Fibroblast of lung (primary cell): ENCODE measurements at places on chromosomes 4 and X. TPM values are rescaled to one million over a fixed set of nuclear protein-coding genes. Genes with fewer than 3 reads are reported as not detected.

- DNase-seq, result no peak
These were observed 199.0 kb downstream of the DCHS2 start for GRCh38 chr4:154292589-154292988.

- peak; percentile 68 for DNase-seq
These were observed 137.8 kb downstream of the MID1IP1 start for GRCh38 chrX:38939067-38939466.

DNA sequence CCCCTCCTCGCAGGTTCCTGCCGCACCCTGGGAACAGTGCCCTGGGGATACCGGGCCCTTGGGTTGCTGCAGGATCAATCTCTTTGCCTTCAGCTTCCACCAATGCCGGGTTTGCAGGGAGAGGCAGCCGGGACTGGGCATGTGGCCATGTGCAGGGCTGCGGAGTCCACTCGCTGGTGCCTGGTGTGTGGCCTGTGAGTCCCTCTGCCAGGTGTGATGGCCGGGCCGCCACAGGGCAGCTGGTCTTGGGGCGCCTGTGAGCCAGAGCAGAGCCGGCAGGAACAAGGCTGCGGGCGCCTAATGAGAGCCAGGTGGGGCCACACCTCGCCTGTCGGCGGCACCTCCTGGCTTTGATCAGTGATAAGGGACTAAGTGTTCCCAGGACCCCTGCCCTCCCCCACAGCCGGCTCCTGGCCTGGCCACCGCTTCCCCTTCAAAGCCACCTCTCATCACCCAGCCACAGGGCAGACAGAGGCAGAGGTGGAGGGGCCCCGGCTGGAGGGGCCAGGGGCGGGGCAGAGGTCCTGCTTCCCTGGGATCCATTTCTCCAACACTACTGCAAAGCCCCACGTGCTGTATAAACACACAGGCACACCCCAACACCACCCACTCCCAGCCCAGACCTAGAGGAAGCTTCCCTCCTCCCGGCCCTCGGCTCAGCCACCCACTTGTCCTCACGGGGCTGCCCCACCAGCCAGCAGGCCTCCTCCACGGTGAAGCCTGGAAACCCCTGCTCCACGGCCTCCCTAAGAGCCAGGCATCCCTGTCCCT is 132.7 kb downstream of the CPZ start:
- DNase-seq, result no peak

GRCh38 chrX:10090319-10090718 is 66.5 kb upstream of the CLCN4 start:
- DNase-seq, result no peak

DNA sequence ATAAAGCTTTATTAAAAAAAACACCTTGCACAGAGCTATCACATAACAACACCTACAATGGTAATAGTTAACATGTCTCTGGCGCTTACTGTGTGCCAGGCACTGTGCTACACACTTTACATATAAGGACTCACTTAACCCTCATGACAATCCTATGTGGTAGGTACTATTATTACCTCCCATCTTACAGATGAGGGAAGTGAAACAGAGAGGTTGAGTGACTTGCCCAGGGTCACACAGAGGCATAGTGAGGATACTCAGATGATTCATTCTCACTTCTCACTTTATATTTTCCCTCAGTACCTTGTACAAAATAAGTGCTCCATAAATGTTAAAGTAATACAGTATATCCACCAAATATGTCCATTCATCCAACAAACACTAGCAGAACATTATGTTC is 43.4 kb upstream of the IQSEC2 start:
- DNase-seq, result no peak

CEP44 gene
- total RNA-seq, result 12.6 and 13.5 TPM in 2 replicates

DNA sequence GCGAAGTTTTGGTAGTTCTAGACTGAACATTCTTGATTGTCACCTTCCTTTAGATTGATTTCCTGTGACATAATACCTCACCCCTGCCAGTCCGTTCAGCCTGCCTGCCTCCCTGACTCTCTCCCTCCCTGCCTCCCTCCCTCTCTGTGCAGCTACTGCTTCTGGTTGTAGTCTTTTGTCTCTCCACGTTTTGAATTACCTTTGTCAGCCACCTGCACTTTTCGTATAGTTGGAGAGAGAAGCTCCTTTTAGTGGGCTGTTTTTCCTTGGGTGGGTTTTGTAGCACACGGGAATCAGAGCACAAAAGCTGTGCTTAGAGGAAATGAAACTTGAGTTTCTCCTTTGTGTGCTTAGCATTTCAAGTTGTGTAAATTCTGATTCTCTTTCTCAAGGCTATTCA is 32.6 kb upstream of the MSMO1 start:
- DNase-seq, result no peak

- DNase-seq, result no peak
These were observed 77.3 kb downstream of the TSPAN5 start for GRCh38 chr4:98581126-98581525.

ARHGAP6 gene
- 6.9 and 11.7 TPM in 2 replicates for total RNA-seq

C4orf50 gene
- not detected in 2 replicates for total RNA-seq

DNA sequence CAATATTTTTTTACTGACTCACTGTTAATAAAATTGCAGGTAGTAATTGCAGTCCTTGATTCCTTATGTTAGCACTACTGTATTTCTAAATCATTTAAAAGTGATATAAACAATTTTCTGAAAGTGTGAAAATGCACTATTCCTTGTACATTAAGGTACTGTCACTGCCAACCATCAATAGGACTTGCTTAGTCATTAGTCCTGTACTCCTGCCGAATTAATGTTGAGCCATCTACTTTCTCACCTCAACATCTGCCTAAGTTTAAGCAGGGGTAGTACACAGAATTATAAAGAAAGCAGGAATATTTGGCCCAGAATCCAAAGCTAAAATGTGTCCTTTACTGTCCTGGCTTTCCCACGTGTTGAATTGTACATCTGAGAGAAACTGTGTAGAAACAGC is 87.0 kb upstream of the TRPC3 start:
- DNase-seq, result peak; percentile 25

F11 gene
- total RNA-seq, result not detected in 2 replicates

- no peak for DNase-seq
These were observed 15.5 kb downstream of the NAT8L start for GRCh38 chr4:2074588-2074987.

DNA sequence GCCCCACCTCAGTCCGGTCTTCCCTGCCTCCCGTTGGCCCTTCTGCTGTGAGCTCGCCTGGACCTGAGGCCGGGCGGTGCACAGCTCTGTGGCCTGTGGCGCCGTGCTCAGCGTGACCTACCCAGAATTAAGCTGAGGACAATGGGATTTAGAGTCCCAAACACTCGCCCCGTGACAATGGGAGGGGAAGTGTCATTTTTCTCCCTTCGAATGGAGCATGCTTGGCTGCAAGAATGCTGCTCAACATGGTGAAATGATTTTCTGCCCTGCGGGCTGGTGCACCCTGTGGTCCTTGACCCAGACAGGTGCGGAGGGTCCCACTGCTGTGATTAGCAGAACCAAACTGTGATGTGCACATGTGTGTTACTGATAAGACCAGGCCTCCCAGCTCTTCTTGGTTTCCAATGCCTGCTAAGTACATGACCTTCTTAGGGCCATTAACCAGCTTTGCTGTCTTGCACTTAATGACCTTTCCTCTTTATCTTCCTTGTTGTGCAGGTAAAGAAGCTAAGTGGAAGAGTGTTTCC is 772 bp downstream of the EOLA1 start:
- no peak for DNase-seq

GAGE12D gene
- not detected in 2 replicates for total RNA-seq

- DNase-seq, result no peak
These were observed 52.3 kb upstream of the HOPX start for GRCh38 chr4:56733352-56733751.

- DNase-seq, result no peak
These were observed 139.7 kb downstream of the ELOVL6 start for GRCh38 chr4:110058677-110059076.

- DNase-seq, result no peak
These were observed 36.1 kb upstream of the IRF2 start for GRCh38 chr4:184510401-184510800.

GRCh38 chr4:47383829-47384427 is 79.6 kb downstream of the COMMD8 start:
- DNase-seq, result peak; percentile 68

CENPE gene
- 1.5 and 8.6 TPM in 2 replicates for total RNA-seq

GRCh38 chrX:100600758-100601157 is 16.0 kb downstream of the TNMD start:
- DNase-seq, result no peak
